Activated CD4-positive, alpha-beta T cell treated with anti-CD3 and anti-CD28 coated beads, Interleukin-2, amount 50 U/mL, for 48 hours (primary cell): ENCODE measurements at places on chromosomes 4 and X.

DNA sequence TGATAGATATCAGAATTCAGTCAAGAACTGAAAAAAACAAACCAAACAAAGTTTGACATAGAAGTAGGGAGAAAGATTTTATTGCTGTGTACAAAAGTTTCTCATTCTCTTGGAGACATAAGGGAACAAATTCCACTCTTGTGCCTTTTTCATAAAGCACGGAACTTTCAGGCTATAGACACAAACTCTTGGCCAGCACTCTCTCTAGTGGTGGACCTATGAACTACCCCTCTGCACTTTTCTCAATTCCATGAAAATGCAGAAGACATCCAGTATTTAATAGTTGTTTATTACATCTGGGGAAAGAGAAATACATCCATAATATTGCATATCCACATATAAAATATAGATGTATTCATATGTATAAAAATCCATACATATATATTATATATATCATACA is 291.6 kb upstream of the HS3ST1 start:
- DNase-seq: no peak

GRCh38 chrX:5756616-5757015 is 472.1 kb downstream of the NLGN4X start:
- no peak for DNase-seq

DNA sequence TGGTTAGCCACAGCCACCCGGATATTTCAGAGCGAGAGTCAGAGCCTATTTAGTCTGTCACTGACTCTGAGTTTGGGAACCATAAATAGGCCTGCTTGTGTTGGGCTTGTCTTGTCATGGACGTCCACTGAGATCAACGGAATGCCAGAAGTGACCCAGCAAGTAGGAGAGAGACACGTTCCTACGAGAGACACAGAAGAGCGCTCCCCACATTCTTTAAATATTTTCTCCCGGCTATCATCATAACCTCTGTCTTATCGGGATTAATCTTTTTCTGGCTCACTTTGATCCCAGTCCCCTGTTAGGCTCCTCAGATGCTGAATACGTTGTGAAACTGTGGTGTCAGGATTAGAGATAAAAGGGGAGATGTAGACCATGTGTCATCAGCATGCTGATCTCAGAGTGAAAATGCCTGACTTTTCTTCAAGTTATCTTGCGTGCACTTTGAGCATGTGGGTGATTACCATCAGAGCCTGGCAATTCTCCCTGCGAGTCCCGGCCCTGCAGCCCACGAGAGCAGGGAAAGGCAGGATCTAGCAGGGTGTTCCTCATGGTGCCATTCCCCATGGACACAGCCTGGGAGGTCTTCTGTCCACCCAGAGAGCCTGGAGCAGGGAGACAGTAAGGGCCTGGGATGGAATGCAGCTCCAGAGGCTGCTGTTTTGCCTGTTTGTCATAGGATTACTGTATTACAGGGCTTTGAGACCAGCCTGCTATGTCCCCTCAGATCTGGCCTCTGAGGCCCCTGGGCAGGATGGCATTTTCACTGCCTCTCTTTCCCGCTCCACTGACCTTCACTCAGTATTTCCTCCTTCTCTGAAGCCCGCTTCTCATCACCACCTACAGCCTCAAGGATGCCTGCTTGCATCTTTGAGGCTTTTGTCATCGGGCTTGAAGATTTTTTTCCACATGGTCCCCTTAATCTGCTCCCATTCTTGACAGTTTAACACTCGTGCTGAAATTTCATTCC is 2.8 kb upstream of the TENM3 start:
- DNase-seq: no peak

DNA sequence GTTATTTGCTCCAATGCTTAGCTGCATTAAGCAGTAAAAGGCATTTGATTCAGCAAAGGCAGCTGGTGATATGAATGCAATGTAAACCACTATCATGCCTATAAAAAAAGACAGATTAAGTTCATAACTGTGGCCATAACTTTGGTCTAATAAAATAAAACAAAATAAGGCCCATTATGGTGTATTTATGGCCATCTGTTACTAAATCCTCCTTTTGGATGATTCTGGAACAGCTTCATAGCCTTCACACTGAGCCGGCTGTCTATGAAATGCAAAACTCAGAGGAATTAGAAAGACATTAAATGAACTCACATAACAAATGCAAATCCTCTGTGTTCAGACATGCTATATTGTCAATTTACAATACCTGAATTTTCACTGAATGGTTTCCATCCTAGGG is 223.7 kb upstream of the FAT4 start:
- DNase-seq: no peak

DNA sequence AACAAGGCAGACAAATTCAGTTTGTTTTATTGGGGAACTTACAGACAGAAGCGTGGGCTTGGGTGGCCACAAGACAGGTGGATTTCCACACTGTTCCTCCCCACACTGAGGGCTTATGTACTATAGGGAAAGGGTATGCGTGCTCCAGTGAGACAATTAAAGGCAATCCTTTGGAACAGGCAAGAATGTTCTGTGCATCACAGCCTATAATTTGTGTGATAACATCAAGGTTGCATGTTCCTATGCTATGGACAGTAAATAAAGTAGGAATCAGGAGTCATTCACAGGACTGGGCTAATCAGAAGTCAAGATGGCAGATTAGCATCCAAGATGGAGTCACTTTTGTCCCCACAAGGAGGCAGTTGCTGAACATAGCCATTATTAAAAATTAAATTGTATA is 84.6 kb upstream of the TRIM2 start:
- no peak for DNase-seq

DNA sequence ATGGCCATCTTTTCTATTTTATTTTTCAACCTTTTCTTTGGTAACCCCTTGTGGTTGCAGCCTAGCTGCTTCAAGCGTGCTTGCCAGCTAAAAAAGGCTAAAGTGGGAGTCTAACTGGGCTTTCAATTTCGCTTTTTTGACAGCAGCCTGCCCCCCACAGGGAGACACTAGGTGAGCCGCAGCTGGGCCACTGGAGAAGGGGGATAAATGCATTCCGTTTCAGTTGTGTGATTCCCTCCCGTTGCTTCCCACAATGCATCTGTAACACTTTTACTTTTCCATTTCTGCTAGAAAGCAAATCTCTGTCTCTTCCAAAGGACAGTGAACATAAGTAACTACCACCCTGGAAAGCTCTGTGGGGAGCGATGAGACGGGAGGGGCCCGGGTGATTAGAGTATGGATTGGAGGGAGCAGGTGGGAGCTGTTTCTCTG is 86.3 kb upstream of the RAPGEF2 start:
- DNase-seq: no peak

DNA sequence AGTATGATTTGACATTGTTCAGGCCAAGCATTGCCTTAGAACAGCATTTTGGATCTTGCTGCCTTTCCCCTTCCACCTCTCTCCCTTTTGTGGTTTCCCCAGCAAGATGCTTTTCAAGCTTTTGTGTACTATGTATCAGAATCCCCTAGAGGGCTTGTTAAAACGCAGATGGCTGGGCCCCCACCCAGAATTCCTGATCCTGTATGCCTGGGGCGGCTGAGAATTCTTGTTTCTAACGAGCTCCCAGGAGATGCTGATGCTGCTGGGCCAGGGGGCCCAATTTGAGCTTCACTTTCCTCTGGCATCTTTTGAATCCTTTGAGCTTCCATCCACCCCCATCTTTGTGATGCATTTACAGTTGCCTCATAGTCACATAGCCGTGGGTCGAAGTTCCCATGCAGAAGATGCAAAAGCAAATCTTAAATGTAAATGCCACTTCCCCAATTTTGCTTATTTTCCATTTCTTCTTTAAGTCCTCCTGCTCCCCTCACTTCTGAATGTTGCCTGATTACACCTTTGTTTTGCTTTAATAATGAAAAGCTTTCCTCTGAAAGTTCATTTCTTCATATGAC is 18.5 kb downstream of the HCCS start:
- DNase-seq: no peak

GRCh38 chrX:65463550-65463949 is 71.0 kb downstream of the LAS1L start:
- DNase-seq: no peak

DNA sequence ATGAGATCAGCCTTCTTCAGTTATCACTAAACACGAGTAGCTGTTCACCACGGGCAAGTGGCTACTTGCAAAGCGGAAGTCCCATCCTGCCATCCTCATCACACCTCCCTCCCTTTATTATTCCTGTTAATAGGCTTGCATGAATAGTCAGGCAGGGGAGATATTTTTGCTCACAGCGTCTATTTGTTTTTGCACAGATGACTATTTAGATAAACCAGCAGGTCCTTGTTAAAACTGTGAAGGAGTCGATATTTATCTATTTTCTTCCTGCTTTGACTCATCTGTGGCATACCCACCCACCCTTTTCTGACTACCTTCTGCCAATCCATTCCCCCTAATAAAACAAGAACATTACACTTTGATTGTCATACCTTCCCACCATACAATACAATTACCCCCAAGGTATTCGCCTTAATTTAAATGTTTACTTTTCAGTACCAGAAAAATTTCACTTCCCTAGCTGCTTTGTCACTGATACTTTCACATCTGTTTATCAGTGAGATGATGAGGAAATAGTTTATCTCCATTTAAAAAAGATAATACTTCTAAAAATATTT is 96.6 kb upstream of the BANK1 start:
- no peak for DNase-seq

GRCh38 chrX:48754238-48754637 is 7.3 kb upstream of the GLOD5 start:
- DNase-seq: no peak

- no peak for DNase-seq
These were observed 37.3 kb upstream of the HPSE start for GRCh38 chr4:83371936-83372335.

DNA sequence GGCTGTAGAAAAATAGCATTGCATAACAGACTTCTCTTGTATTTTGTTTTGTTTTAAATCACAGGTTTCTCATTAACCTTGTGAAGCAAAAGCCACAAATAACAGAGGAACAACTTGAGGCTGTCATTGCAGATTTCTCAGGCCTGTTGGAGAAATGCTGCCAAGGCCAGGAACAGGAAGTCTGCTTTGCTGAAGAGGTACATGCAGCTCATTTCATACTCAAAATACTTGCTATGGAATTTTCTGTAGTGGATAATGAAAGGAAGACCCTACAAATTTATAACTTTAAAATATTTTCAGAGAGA is 17.6 kb downstream of the AFP start:
- DNase-seq: no peak

- peak; percentile 49 for DNase-seq
These were observed 93.3 kb downstream of the ANXA3 start for GRCh38 chr4:78644744-78645330.

GRCh38 chr4:140533951-140534480 is 10.0 kb downstream of the ELMOD2 start:
- DNase-seq: no peak
